ENCODE measurements at places on chromosomes 2 and 18.

DNA sequence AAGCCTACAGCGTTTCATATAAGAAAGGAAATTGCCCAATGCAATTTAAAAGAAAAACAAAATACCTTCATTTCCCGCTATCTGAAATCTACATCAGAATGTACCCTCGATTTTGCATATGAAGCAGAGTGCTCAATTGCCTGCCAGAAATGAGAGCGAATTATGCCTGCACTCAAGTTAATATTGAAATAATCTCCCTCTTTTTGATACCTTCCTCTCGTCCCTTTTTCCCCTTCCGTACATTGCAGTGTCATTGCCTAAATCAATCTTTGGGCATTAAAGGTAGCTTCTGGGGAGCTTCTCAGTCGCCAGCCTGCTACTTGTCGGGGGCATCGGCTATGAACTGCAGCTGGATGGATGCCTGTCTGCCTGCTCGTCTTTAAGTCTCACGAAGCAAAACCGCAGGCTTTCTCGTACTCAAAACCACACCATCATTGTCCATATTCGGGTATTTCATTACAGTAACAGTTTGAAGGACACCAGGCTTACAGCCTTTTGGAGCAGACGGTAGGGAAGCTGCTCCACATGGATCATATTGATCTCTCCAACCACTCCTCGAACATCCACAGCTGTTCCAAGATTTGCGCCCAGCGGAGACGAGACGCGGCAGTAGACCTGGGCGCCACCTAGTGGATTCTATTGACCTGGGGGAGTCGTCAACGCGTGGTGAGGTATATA is 64.0 kb upstream of the HNRNPA3 start:
- DNase-seq = peak; percentile 85

GRCh38 chr2:142190805-142191204 is 60.0 kb upstream of the LRP1B start:
- no peak for DNase-seq

DNA sequence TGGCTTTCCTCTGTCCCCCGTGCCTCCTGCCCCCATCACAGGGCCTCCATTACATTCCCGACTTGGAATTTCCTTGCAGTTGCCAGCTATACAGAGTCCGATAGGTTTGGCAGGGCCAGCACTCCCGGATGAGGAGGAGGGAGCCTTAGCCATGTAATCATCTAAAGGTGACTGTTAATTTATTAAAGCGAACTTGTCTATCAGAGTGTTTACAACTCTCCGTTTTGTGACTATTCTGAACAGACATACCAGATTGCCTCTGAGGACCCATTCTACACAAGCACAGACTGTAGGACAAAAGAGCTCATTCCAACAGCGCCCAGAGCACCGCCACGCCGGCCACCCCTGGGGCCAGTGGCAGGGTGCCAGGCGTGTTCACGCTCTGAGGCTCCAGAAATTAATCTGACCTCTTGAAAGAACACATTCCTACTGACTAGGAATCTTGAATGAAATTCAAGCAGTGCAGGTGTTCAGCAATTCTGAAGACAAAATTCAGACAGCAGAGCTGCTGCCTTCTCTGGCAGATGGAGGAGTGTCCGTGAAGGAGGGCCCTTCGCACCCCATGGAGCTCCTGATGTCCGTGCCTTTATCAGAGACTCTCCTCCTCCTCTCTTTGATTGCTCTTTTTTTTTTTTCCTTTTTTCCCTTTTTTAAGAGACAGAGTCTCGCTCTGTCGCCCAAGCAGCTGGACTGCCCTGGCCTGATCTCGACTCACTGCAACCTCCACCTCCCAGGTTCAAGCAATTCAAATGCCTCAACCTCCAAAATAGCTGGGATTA is 58.1 kb upstream of the RALBP1 start:
- no peak for DNase-seq

DNA sequence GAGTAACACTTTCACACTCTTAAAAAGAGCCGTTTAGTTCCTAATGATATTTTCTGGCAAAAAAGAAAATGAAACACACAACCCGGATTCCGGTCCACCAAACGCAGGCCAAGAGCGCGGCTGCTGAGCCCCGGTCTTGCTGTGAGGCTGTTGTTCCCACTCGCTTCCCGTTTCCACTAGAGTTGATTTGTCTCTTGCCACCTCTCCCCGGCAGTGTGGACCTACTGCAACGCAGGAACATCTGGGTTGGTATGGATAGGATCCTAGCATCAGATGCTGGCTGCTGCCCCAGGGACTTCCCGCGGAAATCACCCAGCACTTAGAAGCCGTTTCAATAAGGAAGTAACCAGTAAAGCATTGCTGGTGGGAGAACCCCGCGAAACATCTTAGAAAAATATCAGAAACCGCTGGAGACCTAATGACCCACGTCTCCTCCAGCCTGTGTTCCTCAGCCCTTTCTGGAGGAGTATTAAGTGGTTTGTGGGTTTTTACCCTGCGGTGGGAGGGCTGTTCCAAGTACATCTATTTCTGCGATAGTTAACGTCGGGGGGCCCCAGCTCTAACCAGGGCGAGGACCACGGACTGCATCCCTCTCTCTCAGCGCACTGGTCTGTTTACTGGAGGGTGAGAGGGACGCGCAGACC is 939 bp downstream of the DOCK10 start:
- peak; percentile 55 for DNase-seq

- no peak for DNase-seq
These were observed 103.9 kb upstream of the ACVR1C start for GRCh38 chr2:157732596-157732995.

Measured in head of caudate nucleus (tissue), 42 donors.